ENCODE measurements at places on chromosomes 5 and 9.

- no peak for DNase-seq
Measured at GRCh38 chr9:124849801-124850200, 3.5 kb upstream of the WDR38 start.

DNA sequence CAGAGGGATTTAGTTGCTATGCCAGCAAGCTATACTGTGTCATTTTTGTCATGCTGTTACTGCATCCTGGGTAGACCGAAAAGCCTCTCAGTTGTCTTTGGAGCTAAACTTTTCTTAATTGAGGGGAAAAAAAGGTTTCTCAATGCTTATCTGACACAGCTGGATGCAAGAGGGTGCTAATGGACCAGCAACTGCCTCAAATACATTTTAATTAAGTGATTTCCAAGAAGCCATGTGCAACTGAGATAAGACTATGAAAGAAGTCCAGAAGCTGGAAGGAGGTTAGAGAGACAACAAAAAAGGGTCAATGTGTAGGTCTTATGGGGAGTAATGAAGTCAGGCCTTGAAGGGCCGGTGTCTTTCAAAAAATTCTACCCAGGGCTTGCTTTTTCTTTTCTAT lies 465.7 kb upstream of the DMAC1 start:
- DNase-seq = no peak

DNA sequence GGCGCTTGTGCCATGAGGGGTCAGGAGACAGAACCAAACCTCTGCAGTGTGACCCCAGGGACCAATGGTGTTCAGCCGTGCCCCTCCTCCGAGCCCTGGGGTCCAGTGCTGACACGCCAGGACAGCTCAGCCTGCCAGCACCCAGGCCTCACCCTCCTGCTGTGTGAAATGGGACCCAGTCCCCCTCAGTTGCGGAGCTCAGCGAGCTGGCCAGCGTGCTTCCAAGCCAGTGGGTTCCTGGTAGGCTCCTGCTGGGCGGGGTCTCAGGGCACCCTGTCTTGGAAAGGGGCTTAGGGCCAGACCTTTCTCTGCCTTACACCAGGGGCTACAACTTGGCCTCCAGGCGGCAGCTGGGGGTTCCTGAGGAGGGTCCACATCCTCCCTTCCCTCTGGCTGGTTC lies 4.4 kb downstream of the RNF44 start:
- DNase-seq = no peak

- no peak for DNase-seq
Measured at GRCh38 chr5:115455301-115455707, 89.3 kb downstream of the FEM1C start.

DNA sequence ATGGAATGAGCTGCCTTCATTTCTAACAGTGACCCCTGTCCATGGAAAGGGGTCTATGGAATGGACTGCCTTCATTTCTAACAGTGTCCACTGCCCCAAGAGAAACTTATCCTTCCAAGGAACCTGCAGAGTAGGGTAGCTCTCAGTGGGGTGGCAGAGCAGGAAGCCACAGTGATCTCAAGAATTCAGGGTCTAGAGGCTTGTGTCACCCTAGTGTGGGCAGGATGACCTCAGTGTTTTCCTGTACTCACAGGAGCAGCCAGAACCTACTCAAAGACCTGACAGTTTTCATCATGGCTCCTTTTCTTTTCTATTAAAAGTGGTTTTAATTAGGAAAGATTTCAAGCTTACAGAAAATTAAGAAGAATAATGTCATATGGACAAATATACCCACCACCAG lies 27.5 kb downstream of the SEC61B start:
- no peak for DNase-seq

DNA sequence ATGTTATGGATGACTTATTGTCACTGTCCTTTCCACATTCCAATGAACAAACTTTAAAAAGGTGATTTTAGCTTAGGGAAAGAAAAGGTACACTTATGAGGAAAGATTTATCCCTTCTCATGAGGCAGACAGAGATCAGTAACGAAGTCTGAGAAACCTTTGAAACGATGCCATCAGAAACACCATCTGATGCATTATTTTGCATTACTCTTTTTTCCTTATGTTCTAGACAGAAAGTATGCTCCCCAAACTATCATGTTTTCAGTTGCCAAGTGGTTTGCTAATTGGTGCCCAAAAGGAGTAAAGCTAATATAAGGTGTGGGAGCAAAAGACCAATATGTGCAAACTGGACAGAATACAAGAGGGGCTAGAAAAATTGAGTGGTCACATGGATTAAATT lies 397.7 kb upstream of the RIOK2 start:
- DNase-seq = no peak

GRCh38 chr9:105178076-105178475 lies 66.4 kb upstream of the SLC44A1 start:
- no peak for DNase-seq

- no peak for DNase-seq
Measured at GRCh38 chr5:137141779-137142178, 357.3 kb downstream of the SPOCK1 start.

DNA sequence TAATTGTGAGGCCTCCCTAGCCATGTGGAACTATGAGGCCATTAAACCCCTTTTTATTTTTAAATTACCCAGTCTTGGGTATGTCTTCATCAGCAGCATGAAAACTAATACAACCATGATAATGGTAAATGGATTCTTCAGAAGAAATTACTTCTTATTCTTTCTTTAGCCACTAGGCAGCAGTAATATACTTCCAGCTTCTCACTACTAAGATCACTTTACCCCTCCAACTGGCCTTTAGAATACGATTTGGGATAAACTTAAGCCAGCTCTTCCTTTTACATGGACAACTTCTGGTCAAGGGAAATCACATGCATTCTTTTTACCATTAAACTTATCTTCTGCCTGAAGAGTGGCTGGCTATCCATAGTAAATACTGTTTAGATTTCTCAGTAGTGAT lies 355.4 kb downstream of the MAN2A1 start:
- DNase-seq = no peak

DNA sequence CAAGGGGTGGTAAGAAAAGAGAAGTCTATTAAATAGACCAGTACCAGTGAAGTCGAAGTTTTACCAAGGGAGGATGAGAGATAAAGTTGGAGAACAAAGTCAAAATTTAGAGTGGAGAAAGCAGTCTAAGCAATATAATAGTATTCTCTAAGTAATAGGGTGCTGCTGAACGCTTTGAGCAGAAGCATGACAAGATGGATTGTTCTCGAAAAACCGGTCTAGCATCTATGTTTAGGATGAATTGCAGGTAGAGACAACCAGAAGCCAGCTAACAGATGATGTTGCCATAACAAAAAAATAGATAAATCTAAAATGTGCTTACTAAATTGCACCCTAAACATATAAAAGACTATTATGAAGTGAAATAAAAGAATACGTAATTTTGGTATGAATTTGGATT lies 237.0 kb downstream of the PRELID2 start:
- DNase-seq = no peak

DNA sequence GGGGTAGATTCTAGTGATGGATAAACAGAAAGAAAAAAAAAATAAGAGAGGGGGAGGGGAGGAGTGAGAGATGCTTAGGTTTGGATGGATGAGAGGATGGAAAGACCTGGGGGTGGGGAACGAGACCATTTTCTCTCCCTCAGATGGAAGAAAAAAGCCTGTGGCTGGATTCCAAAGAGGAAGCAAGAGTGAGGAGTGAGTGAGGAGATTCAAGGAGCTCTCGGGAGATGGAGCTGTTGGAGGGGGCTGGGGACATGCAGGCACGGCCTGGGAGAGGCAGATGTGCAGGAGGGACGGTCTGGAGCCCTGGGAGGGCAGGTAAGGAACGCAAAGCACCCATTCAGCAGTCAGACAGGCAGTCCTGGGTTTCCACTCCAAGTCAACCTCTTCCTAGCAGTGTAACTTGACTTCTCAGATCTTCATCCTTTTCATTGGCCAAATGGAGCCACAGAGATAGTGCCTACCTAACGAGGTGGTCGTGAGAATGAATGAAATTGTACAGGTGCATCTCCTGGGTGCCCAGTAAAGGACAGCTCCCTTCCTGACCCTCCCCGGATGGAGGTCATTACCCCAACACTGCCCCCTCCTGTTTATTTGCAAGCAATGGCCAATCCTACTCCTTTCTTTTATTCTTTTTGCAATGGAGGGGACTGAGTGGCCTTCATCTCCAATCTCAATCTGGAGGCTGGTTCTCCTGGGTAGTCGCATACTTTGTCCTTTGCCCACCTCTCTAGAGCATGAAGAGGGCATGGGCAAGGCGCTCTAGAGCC lies 52.2 kb downstream of the PCDH1 start:
- no peak for DNase-seq

DNA sequence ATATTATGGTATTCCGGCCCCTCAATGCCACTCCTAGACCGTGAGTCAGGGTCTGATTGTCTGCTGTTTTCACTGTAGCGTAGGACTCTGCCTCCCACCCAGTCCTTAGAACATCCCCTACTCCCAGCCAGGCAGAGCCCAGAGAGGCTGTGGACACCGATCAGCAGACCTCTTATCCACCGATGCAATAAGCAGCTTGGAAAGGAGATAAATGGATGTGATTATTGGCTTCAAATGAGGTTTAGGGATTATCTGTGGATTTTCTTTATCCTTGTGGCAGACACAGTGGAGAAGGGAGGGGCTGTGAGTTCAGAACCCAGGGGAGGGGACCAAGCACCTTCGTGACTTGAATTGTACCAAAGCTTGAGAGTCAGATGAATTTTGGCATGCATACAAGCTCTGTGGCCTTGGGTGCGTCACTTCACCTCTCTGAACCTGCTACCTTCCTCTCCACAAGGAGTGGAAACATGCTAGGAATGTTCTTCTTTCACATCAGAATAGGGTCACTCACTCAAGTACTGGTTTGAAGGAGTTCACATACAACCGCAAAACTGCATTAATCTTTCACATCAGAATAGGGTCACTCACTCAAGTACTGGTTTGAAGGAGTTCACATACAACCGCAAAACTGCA lies 83.1 kb upstream of the CPLX2 start:
- no peak for DNase-seq

- no peak for DNase-seq
Measured at GRCh38 chr9:130144703-130145102, 27.5 kb upstream of the NCS1 start.

DNA sequence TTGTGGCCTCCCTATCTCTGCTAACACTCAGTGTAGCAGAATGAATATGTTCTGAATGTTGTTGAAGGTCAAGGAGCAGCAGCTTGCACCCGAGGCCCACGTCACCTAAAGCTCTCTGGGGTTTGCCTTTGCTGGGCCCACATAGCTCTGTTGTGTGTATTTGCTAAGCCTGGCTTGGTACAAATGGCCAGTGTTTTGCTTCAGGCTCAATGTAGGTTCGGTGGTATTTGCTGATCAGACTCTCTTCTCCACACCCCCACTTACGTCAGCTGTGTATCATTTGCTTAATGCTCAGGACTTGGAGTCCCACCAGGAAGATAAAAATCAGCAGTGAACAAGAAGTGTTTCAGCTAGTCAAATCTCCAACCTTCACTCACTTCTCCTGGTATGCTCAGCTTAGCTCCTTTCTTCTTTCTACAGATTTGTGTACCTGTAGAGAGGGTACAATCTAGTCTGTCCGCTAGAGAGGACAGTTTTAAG lies 4.8 kb upstream of the RFESD start:
- no peak for DNase-seq

DNA sequence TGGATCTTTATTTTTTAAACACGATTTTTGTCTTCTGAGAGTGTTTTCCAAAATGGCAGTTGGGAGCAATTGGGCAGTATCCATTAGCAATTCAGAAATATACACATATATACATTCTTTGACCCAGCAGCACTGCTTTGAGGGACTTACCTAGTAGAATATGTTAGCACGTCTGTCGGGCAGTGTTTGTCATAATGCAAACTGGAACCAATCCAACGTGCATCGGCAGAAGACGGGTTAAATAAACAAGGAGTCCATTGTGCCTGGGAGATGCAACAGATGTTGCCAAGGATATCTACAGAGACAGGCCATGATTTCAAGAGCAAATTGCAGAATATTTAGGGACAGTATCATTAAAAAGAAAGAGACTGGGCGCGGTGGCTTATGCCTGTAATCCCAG lies 107.0 kb downstream of the COL5A1 start:
- DNase-seq = no peak

GRCh38 chr9:117706421-117707116 lies 2.4 kb downstream of the TLR4 start:
- DNase-seq = no peak

- no peak for DNase-seq
Measured at GRCh38 chr5:170536525-170536924, 32.7 kb downstream of the KCNIP1 start.

GRCh38 chr5:94396687-94397086 lies 221.7 kb downstream of the KIAA0825 start:
- DNase-seq = no peak

DNA sequence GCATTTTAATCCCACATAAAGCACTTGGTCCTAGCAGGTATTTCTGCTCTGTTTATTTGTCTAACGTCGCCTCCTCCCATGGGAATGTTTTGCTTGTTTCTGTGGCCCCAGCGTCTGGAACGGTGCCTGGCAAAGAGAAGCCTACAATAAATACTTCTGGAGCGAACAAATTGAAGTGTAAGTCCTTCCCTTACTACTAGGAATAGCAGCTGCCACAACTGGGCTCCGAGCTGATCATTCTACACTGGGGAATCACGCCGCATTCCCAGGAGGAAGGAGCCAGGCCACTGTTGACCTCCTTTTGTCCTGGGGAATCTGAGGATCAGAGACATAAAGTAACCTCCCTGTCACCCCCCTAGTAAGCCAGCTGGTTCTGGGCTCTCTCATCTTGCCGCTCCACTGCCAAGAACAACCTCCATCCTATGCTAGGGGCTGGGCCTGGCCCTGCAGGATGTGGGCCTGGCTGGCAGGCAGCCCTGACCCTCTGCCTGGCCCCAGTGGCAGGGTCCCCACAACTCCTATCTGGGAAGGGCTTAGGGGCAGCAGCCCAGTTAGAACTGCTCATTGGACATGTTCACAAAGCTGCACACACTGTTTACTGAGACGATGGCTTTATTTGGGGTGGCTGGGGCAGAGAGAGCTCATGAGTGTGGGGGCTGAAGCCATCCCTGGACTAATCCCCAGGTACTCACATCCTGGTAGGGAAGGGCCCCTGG lies 82.8 kb downstream of the GTF3C4 start:
- DNase-seq = no peak

- no peak for DNase-seq
Measured at GRCh38 chr9:130495067-130495466, 50.3 kb downstream of the ASS1 start.

DNA sequence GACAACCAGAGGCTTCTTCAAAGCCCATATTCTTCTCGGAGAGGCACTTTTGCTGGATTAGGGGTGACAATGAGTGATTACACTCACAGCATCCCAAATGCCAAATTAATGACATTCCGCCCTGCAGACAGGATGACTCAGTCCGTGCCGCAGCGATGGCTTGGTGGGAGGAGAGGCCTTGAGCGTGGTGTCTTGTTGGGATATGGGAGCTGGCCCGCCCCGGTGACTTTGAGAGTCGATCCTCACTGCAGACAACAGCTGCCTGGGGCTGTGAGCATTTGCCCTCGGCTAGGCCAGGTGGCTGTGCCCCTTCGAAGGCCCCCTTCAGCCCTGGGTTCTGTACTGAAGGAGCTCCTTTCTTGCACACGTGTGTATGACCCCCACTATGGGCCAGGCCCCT lies 29.8 kb downstream of the OLFM1 start:
- no peak for DNase-seq

GRCh38 chr9:13500034-13500433 lies 220.5 kb upstream of the MPDZ start:
- no peak for DNase-seq
